ENCODE measurements at places on chromosomes 16 and 17.

DNA sequence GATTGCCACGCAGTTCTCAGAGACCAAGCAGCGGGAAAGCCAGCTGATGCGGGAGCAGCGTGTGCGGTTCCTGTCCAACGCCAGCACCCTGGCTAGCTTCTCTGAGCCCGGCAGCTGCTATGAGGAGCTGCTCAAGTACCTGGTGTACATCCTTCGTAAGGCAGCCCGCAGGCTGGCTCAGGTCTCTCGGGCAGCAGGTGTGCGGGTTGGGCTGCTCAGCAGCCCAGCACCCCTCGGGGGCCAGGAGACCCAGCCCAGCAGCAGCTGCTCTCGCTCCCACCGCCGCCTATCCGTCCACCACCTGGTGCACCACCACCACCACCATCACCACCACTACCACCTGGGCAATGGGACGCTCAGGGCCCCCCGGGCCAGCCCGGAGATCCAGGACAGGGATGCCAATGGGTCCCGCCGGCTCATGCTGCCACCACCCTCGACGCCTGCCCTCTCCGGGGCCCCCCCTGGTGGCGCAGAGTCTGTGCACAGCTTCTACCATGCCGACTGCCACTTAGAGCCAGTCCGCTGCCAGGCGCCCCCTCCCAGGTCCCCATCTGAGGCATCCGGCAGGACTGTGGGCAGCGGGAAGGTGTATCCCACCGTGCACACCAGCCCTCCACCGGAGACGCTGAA, 15.2 kb downstream of the CACNA1G start:
- DNase-seq = no peak

- no peak for DNase-seq
These were observed 4.0 kb downstream of the LYRM1 start for GRCh38 chr16:20904507-20905081.

- no peak for DNase-seq
These were observed 2.3 kb downstream of the PIEZO1 start for GRCh38 chr16:88782454-88783390.

DNA sequence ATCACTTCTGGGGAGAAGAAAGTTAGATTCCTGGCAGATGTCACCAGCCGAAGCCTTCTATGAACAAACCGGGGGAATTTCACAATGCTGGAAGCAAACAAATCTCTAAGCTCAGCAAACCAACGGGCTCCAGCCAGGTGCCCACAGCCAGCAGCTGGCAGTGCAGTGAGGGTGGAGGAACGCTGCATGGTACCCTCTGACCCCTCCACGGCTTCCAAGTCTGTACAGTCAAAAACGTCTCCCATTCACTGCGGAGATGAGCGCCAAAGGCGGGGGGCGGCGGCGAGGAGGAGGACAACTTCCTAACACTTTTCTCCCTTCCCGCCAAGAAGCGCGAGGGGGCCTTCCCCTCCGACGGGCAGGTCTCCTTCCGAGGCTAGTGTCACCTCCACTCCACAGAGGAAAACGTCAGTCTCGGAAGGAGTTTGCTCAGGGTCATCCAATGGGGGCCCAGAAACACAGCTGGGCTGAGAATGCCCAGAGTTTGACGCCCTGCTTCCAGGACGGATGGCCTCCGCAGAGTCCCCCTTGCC, 924 bp downstream of the ZNF598 start:
- no peak for DNase-seq

DNA sequence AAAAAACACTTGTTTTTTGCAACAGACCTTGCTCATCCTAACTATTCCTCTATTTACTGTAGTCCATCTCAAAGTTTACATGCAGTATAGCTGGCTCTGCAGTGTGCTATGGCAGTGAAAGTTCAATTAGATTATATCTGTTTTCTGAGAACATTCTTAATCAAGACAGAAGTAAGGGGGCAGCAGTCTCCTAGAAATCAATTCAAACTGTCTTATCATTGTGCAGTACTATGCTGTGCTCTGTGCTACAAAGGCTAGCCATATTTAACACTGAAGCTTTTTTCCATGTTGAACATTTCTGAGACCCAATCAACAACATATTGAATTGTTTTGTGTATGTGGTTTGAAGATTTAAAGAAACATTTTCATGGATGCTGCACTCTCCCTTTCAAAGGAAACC, 11.4 kb downstream of the NETO2 start:
- no peak for DNase-seq

- DNase-seq = no peak
These were observed 88.2 kb downstream of the XYLT1 start for GRCh38 chr16:17382514-17382913.

- DNase-seq = no peak
These were observed 1265.1 kb downstream of the CDH8 start for GRCh38 chr16:60771138-60771537.

- no peak for DNase-seq
These were observed 166.1 kb downstream of the PRKCA start for GRCh38 chr17:66468241-66469087.
